Caco-2 (cell line): ENCODE measurements at places on chromosomes 6 and 20. TPM values are rescaled to one million over a fixed set of nuclear protein-coding genes. Genes with fewer than 3 reads are reported as not detected.

DNA sequence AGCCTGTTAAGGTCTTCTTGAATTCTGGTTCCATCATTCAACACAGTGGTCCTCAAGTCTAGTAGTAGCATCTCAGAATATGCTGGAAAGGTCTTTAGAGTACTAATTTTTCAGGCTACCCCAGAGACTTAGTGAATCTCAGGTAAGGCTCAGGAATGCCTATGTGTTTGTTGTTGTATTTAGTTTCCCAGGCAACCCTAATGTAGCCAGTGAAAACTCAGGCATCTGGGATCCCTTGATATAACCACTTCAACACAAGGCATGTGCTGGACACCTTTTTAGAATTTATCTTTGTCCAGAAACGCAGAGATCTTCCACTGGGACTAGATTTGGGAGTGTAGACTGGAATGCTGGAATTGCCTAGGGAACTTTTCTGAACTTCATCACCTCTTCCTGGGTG is 597.9 kb upstream of the FLRT3 start:
- DNase-seq = no peak

- no peak for DNase-seq
These were observed 19.3 kb downstream of the UST start for GRCh38 chr6:148765898-148766808.

DNA sequence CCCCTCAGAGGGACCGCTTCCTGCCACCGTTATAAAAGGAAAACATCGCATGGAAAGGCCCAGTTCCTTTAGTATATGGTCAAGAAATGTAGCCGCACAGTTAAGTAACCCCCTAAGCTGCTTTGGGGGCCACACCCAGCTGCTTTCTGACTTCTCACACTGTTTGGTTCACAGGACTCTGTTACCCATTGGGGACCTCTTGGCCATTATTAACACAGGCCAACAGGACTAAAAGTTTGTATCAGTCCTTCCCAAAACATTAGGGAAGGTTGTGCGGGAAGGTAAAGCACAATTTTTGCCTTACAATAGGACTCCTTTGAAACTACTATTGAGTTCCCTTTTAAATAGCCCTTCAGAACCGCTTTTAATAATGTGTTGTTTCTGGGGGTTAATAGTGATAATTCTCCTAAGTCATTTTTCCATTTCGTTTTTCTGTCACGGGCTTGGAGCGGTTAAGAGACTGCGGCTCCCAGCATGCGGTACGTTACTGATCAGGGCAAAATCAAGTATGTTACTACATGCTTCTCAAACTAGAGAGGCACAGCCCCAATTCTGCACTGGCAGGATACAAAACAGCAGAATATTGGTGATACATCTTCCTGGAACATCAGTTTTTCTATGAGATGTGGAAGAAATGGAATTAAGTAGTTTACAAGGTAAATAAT is 668 bp upstream of the RPP40 start:
- no peak for DNase-seq

DNA sequence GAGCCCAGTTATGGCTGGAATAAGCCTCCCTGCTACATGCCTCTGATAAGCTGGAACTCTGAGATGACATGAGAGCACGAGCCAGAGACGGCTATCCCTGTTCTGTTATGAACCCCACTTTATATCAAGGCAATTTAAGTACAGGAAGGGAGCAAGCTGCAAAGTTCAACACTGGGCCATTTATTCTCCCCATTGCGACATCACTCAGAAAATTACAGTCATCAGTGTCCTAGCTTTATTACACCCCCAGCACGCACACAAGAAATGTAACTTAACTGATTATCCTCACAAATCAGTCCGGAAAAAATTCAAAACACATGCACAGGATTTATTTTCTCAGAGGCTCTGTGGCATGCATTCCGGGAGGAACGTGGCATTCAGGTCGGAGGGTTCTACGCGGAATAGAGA is 125.3 kb upstream of the SLC2A12 start:
- DNase-seq = no peak

DNA sequence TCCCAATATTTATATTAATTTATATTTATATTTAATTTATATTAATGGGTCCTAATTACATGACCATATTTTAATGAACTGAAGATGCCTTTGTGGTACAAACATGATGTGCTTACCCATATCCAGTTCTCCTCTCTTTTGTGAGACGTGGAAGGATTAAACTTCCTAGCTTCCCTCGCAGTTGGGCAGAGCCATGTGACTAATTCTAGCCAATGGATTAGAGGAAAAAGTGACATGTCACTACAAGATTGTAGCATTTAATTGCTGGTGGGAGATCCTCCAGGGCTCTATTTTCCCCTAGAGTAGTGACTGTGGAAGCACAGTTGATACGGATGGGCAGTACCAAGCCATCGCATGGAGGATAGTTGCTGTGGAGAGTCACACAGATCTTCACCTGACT is 4.8 kb upstream of the SOBP start:
- DNase-seq = no peak

DNA sequence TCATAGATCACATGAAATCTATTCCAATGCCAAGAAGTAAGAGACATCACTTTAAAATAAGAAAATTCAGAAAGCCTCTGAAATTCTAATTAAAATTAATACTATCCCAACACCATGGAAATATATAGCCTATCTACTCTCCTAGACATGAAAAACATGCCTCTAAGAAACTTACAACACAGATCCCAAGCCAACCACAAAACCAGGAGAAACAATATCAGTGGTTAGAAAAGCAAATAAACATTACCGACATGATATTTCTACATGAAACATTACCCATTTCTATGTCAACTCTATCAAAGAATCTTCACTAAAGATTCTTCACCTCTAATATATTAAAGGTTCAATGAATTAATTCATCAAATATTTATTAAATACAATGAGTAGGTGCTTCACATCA is 4.8 kb downstream of the EPB41L2 start:
- no peak for DNase-seq

DNA sequence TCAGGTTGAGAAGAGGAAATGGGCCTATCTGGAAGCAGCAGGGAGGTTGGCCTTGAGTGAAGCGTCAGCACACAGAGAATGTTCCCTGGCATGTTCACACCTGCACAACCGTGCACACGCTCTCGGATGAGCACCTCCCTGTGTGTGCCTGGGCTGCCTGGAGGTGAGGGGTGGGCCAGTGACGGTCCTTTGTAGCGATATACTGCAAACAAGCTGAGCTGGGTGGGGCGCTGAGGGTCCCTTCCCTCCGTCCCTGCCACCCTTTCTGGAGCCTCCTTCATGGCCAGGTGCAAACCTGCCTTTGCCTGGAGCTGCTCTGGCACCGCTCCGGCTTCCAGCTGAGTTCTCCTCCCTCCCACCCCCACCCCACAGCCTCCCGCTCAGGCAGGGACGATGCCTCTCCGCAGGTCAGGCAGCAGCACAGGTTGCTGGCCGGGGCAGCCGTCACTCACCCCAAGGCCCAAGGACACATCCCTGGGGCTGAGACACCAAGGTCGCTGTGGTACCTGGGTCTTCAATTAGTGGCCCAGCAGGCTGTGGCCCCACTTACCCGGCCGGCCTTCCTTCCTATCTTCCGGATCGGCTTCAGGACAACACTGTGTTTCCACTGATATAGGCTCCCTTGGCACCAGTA is 111.6 kb downstream of the ERMARD start:
- DNase-seq = no peak

GRCh38 chr6:14147891-14148290 is 30.3 kb downstream of the CD83 start:
- no peak for DNase-seq

Gene DCDC2
- 175 and 191 TPM in 2 replicates for total RNA-seq

Gene RIPPLY2
- total RNA-seq = not detected in 2 replicates

Gene KIF13A
- 13.8 and 14.0 TPM in 2 replicates for total RNA-seq

Gene FHL5
- total RNA-seq = not detected in 2 replicates

Gene MLIP
- 0.88 and 1.8 TPM in 2 replicates for total RNA-seq

Gene MYMX
- total RNA-seq = not detected in 2 replicates

Gene GINS1
- 48.7 and 50.9 TPM in 2 replicates for total RNA-seq
